ENCODE measurements at places on chromosomes 5 and 9. TPM values are rescaled to one million over a fixed set of nuclear protein-coding genes. Genes with fewer than 3 reads are reported as not detected.
A peak's percentile ranks its signal among the peaks of the same experiment; 100 is the strongest.

DNA sequence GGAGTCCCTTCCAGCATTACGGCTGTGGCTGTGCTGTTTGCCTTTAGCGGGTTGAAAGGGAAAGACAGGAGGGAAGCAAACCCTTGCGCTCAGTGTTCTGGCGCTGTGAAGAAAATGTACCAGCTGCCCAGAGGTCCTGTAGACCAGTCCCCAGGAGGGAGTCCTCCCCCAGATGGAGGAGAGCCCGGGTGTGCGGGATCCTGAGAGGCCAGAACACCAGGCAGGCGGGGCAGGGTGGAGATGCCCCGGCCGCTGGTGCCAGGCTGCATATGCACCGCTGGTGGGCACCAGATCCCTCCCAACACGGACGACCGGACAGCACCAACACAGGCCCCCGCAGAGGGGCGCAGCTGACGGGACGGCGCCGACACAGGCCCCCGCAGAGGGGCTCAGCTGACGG is 37.2 kb upstream of the SLC9A3 start:
- DNase-seq, result no peak

GRCh38 chr9:109993250-109993978 is 213.4 kb downstream of the PALM2AKAP2 start:
- DNase-seq, result no peak

GRCh38 chr9:92655896-92656536 is 13.9 kb downstream of the IPPK start:
- DNase-seq, result no peak

DNA sequence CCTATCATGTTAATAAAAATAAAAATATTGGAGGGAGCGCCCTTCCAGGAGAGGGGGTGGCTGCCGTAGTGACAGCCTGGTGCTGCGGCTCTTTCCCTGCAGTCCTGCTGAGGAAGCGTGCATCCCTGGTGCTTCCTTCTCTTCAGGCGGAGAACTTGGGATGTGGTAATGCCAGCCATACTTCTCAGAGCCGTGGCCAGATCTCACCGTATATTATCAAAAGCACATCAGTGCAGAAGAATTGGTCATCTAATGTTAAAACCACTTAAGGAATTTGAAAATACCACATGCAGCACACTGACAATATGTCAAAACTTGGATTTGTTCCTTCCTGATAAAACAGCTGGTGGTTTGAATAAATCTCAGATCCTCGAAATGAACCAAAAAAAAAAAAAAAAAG is 17.7 kb downstream of the C9orf40 start:
- DNase-seq, result no peak

- DNase-seq, result no peak
Measured at GRCh38 chr5:107300721-107301327, 369.9 kb downstream of the EFNA5 start.

- DNase-seq, result no peak
Measured at GRCh38 chr9:88628811-88629210, 93.8 kb downstream of the NXNL2 start.

DNA sequence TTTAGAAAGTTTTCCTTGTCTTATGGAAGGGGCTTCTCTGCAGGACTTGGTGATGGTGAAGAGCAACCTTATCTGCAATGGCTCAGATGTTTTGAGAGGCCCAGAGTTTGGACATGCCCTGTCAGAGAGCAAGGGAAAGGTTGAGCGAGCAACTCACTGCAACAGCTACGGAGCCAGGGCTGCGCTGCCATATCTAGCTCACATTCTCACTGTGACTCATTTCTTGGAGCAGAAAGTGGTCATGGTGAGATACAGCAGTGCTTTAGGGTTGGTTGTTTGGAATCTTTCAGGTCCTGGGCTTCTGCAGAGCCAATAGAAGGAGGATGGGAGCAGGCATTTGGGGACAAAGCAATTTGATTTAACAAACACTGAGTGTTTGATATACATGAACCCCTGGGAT is 12.3 kb downstream of the GLRA1 start:
- DNase-seq, result no peak

DNA sequence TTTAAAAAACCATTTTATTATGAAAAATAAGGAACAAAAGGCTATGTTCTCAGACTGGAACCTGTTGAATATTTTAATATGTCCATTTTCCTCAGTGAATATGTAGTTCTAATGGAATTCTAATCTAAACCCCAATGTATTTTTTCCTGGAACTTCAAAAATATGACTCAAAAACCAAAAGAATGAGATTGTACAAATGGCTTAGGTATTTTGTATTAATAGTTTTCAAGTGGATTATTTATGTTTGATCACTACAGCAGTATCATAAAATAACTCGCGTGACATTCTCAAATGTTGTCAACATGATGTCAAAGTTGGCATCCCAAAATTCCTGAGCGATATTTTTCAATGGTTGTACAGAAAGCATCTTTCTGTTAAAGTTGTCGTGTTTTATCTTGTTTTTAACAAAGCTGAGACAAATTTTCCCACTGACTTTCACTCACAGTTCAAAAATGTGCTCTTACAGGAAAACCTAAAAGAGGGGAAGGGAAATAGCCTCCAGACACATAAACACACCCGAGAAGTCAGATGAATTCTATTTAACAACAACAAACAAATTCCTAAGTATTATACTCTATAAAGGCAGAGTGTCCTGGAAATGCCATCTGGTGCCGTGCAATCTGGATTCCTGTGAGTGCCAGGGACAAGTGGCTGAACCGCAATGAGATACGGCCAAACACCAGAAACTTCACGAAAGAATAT is 68.1 kb upstream of the TAS2R1 start:
- DNase-seq, result no peak

DNA sequence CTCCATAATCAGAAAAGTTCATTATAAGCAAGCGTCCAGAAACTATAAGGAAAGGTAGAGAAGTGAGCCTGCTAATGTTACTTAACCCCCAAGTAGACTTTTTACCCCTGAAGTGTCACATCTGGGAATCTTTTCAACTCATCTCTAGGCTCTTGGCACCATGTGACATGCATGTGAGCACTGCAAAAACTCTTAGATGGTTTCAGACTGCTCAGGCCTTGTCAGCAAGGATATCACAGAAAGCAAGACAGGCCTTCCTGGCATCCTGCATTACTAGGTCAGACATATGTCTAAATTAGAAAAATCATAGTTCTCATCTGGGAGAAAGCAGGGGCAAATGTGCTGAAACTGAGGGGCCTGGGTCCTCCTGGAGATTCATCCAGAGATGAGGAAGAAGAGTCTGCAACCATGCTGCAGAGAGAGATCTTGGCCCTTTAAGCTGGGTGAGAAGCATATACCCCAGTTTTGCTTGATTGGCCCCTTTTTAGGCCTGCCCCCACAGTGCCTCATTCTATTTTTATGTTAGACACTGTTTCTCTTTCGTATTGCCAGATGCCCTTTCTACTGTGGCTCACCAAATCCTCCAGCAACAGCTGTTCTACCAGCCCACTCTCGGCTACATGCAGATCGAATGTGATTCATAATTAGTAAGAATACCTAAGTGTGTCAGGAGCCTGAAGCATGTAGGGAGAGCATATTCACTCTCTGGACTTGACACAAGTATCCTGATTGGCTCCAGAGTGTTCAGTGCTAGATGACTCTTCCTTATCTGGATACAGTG is 19.0 kb downstream of the TMEM8B start:
- DNase-seq, result no peak

Gene GABRA6
- total RNA-seq, result not detected

Gene LRRC70
- total RNA-seq, result 1.9 TPM

DNA sequence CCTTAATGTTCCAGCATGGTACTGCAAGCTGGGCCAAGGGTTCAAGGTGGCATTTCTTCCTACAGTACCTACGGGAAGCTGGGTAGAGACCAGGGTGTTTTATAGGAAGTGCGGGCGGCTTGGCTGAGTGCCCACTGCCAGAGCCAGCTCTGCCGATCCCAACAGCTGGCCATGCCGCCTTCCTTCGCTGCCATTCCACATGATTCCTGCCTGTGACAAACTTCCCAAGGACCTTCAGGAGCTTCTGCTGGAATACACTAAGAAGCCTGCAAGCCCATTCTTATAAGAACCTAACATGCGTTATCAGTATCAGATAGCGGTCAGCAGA is 22.0 kb downstream of the MYO10 start:
- DNase-seq, result peak; percentile 71

DNA sequence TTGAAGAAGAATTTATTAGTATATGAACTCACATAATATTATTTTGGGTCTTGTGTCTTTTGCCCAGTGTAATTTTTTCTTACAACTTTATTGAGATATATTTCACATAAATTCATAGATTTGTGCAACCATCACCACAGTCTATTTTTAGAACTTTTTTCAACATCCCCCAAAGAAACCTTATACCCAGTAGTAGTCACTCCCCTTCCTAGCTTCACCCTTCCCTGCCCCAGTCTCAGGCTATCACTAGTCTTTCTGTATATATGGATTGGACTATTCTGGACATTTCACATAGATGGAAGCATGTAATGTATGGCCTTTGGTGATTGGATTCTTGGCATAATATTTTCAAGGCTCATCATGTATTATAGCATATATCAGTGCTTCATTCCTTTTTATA is 67.8 kb downstream of the MAN2A1 start:
- DNase-seq, result no peak

GRCh38 chr9:104276709-104277245 is 182.7 kb downstream of the SMC2 start:
- DNase-seq, result no peak

DNA sequence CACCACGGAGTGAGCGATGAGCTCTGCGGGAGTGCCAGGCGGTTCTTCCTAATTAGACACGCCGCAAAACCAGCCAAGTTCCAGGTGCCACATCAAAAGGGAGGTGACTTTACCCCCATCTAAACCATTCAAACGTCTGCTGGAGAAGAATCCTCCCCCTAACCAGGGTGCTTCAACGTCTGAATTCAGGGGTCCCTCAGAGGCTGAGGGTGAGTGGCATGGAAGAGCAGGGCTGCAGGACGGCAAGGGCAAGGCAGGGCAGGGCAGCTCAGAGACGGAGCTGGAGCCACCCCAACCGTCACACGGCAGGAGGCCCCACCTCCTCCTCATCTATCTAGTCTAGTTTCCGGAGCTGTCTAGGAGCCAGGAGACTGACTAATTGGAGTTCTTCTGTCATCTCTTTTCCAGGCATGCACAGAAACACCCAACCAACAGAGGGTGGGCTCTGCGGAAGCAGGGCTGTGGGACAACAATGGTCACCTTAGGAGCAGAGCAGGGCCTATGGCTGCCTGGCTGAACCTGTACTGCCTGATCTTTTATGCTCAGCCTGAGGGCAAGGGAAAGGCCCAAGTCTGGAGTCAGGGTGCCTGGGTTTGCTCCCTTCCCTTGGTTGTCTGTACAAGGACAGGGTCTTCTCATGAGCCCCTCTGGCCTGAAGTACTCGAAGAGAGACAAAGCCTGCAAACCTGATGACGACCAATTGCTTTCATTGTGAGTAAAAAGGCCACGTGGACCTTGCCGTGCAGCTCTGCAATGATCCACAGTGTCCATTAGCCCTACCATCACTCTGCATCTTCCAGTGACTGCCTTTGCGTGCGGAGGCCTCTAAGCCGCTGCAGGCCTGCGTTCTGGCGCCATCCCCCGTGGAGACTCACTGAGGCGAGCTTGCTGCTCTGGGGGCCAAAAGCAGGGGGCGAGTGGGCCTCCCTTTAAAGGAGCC is 81.0 kb upstream of the SLC25A51 start:
- peak; percentile 67 for DNase-seq

Gene PCDHGA5
- 1.5 TPM for total RNA-seq

GRCh38 chr5:44178414-44178813 is 210.8 kb downstream of the FGF10 start:
- DNase-seq, result no peak

GRCh38 chr5:77643654-77644370 is 5.3 kb upstream of the OTP start:
- no peak for DNase-seq

GRCh38 chr9:89591274-89592212 is 13.3 kb upstream of the GADD45G start:
- DNase-seq, result no peak

DNA sequence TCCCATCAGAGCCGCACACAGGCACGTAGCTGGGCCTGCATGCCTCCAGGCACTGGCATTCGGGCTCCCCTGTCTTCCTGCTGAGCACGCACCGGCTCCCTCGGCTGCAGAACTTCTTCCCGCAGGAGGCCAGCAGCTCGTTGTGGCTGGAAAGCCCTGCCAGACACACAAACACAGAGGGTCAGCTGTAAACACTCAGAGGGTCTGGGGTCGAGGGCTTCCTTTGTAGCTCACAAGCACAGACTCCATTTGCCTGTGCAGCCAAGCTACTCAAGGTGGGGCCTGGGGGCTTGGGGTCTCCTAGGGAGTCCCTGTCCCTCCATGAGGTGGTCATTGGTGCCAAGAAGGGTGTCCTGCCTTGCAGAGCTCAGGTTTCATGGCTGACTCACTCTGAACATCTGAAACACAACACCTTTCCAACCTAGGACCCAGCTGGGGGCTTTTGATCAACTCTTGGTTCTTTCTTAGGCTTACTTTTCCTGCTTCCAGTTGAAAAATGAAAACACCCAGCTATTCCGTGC is 211.4 kb downstream of the FSTL4 start:
- no peak for DNase-seq

Gene DDX4
- total RNA-seq, result not detected

Gene TAF11L8
- not detected for total RNA-seq

All from left colon (tissue), 2 donors.